ENCODE measurements at places on chromosomes 5 and 9. TPM values are rescaled to one million over a fixed set of nuclear protein-coding genes. Genes with fewer than 3 reads are reported as not detected.

GRCh38 chr9:98940276-98940675 lies 3.4 kb upstream of the COL15A1 start:
- DNase-seq = no peak

DNA sequence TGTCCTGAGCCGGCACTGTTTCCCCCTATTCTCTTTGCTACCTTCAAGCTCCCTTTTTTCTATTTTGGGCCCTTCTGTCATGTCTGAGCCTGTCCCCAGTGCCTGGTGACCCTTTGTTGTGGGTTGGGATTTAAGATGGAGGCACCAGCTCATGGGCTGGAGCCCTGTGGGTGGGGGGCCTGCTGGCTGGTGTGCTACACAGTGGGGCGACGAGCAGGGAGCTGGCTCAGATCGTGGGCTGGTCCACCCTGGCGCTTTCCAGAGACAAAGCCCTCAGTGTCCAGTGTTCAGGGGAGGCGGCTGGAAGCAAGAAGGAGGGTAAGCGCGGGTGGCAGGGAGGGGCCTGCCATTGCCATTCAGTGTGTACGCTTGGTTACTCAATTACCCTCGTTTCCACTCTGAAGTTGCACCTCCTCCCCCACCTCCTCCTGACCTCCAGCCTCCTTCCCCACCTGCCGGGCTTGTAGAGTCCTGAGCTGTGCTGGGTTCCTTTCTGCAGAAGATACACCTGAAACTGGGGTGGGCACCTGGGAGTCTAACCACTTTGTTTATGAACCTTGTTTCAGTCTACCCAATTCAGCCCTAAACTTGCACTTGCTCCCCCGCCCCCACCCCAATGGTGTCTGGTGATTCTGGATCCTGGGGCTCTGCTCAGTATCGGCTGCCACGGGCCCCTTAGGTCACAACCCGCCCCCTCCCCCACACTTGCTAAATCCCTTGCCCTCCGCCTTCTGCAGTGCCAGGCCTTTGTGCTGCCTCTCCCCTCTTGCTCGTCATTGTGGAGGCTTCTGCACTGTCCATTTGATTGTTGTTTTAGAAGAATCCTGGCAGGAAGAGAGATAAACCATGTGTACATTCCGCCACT lies 49.9 kb downstream of the MVB12B start:
- no peak for DNase-seq

GRCh38 chr9:38141746-38142591 lies 72.9 kb upstream of the SHB start:
- DNase-seq = peak; percentile 91

- DNase-seq = peak; percentile 97
Observed at GRCh38 chr5:958701-959571, 49.7 kb upstream of the NKD2 start.

- no peak for DNase-seq
Observed at GRCh38 chr9:88802533-88802932, 188.7 kb upstream of the S1PR3 start.

GRCh38 chr9:94945197-94946144 lies 219.0 kb downstream of the AOPEP start:
- DNase-seq = peak; percentile 89

DNA sequence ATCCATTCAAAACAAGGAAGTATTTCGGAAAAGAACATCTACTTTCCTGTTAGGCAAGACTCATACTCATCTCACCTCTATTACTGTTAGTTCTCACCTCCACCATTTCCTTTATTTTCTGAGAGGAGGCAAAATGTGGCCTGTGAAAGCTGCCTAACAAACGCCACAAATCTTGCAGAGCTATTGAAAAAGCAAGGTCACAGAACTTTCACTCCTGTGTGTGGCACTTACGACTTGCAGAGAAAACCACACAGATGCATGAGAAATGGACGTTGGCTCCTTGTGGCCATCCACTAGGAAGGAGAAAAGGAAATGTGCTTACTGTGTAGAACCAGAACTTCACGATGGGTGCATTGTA lies 195.8 kb upstream of the KLF9 start:
- DNase-seq = no peak

The GPRIN1 gene
- total RNA-seq = 12.4 TPM

The ANXA2R gene
- total RNA-seq = 1.4 TPM

- peak; percentile 51 for DNase-seq
Observed at GRCh38 chr9:91221332-91221731, 140.4 kb downstream of the AUH start.

DNA sequence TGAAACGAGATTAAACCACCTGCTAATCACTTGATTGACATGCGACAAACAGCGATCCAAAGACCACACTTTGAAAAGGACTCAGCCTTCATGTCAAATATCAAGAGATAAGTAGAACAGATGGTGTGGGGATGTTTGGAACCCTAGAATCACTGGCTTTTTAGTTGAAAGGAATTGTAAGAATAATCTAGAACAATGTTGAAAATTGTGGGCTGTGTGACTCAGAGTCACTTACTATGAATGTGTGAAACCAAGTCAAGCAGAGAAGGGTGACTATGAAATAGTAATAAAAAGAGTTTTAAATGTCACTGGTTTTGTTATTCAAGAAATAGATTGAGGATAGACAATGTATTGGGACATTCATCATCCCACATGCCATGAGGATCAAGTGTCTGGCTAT lies 14.1 kb upstream of the C1QTNF3 start:
- DNase-seq = peak; percentile 8

- DNase-seq = no peak
Observed at GRCh38 chr9:8555762-8556500, 756.4 kb upstream of the DMAC1 start.

DNA sequence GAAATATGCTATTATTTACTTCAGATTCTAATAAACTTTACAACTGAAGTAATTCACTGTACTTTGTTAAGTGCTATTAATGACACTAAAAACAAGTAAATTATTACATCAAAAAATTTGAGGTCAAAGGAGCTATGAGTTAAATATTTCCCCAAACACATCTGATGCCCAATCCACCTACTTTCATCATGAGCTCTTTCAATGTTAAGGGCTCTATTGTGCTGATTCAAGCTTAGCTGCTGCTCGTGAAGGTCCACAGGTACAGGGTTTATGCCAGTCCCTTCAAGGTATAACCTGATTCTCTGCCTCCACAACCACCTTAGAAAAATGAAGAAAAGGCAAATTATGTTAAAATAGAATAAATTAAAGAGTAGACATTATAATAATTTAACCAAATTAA lies 24.2 kb downstream of the NADK2 start:
- DNase-seq = no peak

GRCh38 chr5:178560911-178561310 lies 29.3 kb downstream of the COL23A1 start:
- no peak for DNase-seq

The CNTNAP3 gene
- total RNA-seq = 0.05 TPM

GRCh38 chr9:111078391-111079038 lies 40.2 kb upstream of the LPAR1 start:
- peak; percentile 24 for DNase-seq

Measured in M059J (cell line).